CD4-positive, alpha-beta memory T cell (primary cell): ENCODE measurements at places on chromosomes 16 and 17.

- DNase-seq = no peak
Measured at GRCh38 chr16:23967775-23968174, 132.0 kb downstream of the PRKCB start.

DNA sequence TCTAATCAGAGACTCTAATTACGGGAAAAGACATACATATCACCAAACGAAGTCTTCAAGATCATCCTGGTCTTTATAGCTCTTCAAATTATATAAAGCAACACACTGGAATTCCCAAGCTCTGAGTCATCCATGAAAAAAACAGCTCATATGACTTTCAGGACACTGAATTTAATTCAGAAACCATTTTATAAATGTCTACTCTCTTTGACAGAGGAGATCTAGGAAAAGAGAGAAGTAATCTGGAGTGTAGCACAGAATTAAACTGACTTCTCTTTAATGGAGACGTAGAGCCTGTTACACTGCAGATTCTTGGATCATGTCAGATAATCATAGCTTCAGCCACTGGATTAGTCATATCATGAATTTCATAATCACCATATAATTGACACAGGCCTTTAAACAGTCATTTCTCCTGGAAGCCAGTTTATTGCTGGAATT is 86.8 kb upstream of the WSB1 start:
- DNase-seq = no peak

DNA sequence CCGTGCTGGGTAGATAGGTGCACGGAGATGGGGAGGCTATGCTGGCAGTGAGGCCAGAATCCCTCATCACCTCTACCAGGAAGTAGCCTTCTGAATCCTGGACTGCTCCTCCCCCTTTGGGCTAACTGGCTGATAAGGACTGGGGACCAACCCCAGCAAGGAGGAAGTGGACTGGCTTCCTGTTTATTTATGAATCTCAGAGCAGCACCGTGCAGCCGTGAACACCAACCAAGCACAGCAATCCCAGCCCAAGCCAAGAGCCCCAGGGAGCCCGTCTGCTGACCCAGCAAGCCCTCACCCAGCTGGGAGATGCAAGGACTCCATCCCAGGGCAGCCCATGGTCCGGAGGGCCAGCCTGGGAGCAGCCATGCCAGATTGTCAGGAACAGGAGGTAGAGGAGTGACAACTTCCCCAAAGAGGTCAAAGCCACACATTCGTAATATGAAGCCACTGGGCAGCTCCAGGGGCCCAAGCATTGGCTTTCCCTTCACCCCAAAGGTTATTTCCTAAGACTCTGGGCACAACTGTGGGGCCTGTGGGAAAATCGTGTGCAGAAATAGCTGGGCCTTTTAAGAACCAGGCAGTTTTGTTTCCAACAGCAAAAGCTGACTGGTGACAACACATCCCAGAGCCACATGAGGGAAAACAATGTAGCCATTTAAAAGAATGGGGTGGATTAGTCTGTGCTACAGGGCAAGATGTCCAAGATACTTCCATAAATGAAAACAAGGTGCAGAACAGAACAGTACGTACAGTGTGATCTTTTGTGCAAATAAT is 23.9 kb downstream of the PHB1 start:
- no peak for DNase-seq

DNA sequence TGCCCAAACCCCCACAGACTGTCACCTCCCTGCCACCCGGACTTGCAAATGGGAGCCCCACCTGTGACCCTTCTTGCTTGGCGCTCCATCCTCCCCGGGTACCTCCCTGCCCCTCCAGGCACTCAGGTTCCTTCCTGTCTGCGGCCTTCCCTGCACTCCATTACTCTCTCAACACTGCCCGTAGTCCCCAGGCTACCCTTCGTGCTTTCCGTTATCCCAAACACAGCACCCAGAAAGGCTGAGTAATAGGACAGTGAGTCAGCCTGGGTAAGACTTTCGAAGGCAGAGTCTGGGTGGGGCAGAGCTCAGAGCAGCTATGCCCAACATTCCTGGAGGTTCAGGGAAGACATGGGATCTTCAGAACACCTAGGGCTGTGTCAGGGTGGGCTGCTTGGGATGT is 16.6 kb upstream of the C16orf74 start:
- no peak for DNase-seq

- DNase-seq = no peak
Measured at GRCh38 chr17:37802712-37803416, 58.0 kb upstream of the HNF1B start.

GRCh38 chr17:47423406-47424295 is 99.9 kb downstream of the EFCAB13 start:
- peak; percentile 5 for DNase-seq

GRCh38 chr16:8283195-8283594 is 307.1 kb downstream of the TMEM114 start:
- DNase-seq = no peak

DNA sequence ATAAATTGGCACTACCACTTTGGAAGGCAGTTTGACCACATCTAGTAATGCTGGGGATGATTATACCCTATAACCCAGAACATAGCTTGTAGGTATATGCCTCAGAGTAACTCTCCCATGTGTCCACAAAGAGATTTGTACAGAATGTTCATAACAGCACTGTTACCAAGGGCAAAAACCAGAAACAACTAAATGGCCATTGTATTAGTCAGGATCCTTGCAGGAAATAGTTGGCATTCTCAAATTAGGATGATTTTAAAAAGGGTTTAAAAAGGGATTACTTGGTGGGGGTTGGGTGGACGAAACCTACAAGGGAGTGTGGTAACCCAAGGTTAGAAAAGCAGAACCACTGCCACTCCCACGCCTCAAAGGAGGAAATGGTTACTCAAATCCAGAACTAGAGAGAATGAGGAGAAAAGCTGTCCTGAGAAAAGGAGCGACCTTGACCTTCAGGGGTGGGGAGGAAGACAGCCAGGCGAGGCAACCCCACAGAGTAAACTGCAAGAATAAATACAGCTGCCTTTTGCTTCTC is 2.1 kb downstream of the CPPED1 start:
- no peak for DNase-seq

DNA sequence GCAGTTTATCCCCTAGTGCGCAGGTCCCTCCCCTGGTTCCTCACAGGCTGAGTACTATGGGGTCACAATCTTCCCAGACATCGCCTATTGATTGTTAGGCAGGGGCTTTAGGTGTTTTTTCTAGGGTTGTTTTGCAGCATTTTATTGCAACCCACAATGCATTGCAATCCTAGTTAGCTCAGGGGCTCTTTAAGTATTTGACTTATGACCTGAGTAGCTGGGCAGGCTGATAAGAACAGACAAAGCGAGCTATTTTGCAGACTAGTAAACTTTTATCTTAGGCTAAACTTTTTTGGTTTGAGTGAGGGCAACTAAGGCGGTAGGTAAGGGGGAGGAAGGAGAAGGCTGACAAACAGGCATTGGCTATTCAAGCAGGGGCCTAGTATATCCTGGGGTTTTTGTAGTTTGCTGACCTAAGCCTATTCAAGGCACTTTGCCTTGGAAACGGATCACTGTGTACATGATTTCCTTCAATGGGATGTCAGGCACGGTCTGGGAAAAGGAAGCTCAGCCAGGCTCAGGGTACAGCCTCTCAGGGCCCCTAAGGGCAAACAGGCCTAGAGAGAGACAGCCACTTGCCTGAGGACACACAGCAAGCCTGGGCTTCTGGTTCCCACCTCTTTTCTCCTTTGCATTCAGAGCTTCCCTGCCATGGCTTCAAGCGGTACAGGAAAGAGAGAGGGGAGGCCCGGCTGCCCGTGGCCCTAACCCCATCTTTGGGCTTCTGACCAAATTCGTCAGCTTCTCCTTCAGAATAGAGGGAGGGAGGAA is 6.4 kb downstream of the DRC7 start:
- DNase-seq = no peak

- DNase-seq = no peak
Measured at GRCh38 chr17:60229188-60229802, 79.5 kb downstream of the CA4 start.

GRCh38 chr17:79735096-79735495 is 4.4 kb downstream of the ENPP7 start:
- no peak for DNase-seq

DNA sequence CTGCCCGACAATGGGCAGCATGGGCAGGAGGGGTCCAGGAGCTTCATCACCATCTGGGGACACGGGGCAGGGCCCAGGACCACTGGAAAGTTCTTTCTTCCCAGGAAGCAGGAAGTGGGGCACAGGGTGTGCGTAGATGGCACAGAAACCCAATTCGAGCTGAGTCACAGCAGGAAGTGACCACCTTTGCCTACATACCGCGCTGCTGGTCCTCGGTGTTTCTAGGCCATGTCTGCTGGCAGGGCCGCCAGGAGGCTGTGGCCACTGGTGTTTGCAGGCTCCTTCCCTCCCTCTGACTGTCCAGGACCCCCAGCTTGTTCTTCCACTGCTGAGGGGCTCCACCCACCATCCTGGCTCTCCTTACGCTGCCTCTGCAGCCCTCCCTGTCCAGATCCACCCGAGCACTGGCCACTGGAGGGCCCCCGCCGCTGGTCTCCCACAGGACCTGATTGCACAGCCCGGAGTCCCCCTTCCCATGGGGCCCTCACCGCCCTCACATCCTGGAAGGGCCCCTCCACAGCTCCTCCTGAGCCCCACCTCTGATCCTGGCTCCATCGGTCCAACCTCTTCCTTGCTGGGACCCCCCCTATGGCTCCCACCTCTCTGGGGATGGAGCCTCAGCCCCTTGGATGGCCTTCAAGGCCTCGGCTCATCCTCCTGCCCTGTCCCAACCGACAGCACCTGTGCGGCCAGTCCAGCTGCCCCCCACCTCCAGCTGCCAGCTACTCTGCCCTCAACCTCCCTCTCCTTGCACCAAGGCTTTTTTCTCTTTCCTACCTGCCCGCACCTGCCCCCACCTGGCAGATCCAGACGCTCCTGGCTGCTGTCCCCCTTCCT is 14.5 kb upstream of the RASD1 start:
- no peak for DNase-seq

- DNase-seq = no peak
Measured at GRCh38 chr17:78351449-78352006, 8.3 kb downstream of the SOCS3 start.

GRCh38 chr17:78433013-78433727 is 54.7 kb downstream of the PGS1 start:
- DNase-seq = no peak

DNA sequence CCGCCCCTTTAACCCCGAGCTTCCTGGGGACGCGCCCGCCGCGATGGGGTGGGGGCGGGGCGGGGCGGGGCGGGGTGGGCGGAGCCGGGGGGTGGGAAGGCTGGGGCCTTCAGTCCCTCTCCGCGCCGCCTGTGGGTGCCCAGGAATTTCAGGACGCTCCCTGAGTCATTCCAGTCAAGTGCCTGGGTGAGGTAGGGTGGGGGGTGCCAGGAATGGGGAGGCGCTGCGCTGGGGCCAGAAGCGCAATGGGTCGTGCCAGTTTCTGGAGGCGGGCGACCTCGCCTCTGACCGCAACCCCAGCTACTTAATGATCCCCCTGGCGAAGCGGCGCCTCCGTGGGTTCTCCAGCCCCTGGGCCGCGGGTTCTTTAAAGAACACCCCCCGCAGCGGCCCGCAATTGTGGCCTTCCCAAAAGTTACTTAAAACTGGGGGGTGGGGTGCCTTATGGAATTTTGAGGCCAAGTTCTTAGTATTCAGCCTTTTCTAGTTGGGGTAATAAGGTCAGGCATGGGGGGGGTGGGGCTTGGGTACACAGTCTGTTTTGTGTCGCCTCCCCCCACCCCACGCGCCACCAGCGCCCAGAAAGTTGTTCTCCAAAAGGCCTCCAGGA is 826 bp upstream of the GSE1 start:
- peak; percentile 30 for DNase-seq

- DNase-seq = no peak
Measured at GRCh38 chr16:2776500-2777139, 460 bp downstream of the ELOB start.

- no peak for DNase-seq
Measured at GRCh38 chr17:7854851-7855659, at the start of gene TMEM88. TSS of gene TMEM88 (plus strand) at chr17:7855066. CDS start at chr17:7855075, 9 bp downstream.

GRCh38 chr16:25023556-25023955 is 8.4 kb upstream of the ARHGAP17 start:
- no peak for DNase-seq

- no peak for DNase-seq
Measured at GRCh38 chr17:8366231-8366630, 10.3 kb downstream of the KRABD2 start.

- no peak for DNase-seq
Measured at GRCh38 chr16:8950580-8951077, 13.1 kb downstream of the USP7 start.

DNA sequence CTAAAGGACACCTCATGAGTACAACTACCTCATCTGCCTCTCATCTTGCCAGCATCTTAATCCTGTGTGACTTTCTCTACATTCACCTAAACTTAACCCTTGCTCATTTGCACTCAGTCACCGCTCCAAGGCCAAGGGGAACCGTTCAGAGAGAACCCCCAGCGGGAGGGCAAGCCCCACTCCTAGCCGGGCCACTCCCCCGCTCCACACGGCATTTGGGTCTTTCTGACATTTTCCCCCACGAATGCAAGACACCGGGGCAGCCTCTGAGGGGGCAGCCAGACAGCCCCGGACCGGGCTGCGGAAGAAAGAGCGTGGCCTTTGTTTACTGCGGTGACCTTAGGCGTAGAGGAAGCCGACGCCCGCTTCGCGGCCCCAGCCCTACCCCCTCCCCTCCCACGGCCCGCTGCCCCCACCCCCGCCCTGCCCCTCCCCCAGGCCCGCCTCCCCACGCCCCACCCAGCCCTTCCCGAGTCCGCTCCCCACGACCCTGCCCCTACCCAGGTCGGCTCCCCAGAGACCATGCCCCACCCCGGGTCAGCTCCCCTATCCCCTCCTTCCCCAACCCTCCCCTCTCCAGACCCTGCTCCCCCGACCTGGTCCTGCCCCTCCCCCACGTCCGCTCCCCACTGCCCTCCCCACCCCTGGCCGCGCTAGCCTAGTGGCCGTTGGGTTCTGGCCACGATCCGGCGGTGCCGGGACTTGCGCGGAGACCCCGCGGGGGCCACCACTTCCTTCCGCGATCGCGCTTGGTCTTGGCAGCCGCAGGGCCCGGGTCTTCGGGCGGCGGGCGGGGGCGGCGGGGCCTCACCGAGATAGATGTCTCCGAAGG is 789 bp downstream of the CSNK1D start:
- DNase-seq = peak; percentile 26

DNA sequence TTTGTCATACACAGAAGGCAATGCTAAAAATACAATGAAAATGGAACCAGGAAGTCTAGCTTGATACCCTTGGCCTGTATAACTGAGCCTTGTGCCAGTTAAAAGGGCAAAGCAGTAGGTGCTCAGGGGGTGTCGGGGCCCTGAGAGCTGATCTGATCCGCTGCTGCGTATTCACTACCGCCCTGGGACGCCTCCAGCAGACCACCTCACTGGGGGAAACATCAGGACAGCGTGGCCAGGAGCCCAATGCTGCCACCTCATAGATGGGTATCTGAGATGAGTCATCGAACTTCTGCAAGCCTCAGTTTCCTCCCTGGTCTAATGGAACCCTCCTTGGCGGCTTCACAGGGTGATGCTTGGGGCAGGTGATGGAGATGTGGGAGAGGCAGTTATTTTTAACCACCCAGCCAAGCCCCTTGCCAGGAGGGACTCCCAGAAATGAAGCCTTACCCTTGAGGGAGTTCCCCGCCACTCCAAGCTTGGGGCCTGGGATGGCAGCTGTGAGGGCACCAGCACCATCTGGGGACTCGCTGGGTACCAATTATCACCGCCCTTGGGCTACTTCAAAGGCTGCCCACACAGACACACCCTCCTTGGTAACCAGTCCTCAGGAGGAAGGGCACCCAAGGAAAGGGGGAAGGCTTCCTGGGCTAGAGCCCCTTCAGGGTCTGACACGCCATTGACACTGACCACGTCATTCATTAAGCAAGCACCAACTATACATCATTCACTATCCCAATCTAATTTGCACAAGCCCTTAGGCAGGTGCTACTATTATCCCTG is 7.8 kb downstream of the DEXI start:
- no peak for DNase-seq

GRCh38 chr16:52141871-52142270 is 405.1 kb downstream of the TOX3 start:
- no peak for DNase-seq
